ENCODE measurements at places on chromosomes 12 and 14. TPM values are rescaled to one million over a fixed set of nuclear protein-coding genes. Genes with fewer than 3 reads are reported as not detected.

GRCh38 chr12:92216092-92216491 lies 70.4 kb upstream of the BTG1 start:
- DNase-seq, result no peak

- DNase-seq, result no peak
These were observed 976.2 kb upstream of the LRFN5 start for GRCh38 chr14:40630471-40630870.

DNA sequence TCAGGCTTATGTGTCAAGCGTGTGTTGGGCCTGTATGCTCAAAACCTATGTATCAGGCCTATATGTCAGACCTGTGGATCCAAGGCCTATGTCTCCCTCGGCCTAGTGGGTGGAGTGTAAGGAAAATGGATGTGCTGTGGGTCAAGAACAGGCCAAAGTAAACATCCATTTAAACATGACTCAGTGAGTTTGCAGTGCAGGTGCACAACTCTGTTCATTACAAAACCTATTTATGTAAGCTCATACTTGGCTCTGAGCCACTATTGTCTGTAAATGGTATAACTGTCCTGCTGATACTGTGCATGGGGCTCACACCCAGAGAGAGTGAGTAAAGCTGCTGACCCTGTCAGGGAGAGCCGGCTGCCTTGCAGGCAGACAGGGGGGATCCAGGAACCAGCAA lies 249.7 kb upstream of the AVPR1A start:
- DNase-seq, result peak; percentile 11

GRCh38 chr12:131052929-131053328 lies 99.2 kb downstream of the ADGRD1 start:
- DNase-seq, result no peak

The CPNE6 gene
- polyA plus RNA-seq, result not detected

DNA sequence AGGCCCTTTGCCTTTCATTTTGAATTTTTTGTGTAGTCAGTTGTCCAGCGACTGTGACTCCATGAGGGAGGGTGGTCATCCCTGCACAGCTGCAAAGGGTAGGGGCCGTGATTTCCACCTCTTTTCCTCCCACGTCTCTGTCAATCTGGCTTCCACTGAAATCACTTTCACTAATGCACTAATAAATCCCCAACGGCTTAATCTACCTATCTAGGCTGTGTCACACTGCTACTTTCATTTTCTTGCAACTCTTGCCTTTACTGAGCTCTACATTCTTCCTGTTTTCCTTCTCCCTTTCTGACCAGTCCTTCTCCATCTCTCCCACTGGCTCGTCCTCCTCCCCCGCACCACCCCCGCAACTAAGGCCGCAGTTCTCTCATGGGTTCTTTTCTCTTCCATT lies 212.3 kb upstream of the FOXN3 start:
- DNase-seq, result no peak

DNA sequence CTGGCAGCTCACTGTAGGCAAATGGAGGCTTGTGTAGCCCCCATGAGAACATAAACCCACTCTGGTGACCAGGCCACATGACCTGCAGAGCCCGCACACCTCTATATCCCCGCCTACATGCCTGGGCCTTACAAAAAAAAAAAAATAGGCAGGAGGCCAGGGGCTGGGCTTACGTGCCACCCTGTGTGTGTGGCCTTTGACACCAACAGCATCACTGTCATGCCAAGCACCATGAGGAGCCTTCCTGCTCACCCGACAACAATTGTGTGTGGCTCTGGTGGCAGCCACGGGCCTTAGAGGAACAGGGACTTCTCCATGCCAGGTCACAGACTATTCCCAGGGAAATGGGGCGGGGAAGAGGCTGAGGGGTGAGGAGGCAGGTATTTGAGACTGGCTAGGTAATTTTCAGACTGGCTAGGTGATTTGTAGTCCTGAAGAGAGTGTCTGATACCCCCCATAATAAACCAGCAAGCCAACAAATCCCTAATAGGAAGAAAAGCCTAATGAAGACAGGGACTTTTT lies 140.0 kb downstream of the DPF3 start:
- no peak for DNase-seq

The P2RX2 gene
- 0.98 TPM for polyA plus RNA-seq

DNA sequence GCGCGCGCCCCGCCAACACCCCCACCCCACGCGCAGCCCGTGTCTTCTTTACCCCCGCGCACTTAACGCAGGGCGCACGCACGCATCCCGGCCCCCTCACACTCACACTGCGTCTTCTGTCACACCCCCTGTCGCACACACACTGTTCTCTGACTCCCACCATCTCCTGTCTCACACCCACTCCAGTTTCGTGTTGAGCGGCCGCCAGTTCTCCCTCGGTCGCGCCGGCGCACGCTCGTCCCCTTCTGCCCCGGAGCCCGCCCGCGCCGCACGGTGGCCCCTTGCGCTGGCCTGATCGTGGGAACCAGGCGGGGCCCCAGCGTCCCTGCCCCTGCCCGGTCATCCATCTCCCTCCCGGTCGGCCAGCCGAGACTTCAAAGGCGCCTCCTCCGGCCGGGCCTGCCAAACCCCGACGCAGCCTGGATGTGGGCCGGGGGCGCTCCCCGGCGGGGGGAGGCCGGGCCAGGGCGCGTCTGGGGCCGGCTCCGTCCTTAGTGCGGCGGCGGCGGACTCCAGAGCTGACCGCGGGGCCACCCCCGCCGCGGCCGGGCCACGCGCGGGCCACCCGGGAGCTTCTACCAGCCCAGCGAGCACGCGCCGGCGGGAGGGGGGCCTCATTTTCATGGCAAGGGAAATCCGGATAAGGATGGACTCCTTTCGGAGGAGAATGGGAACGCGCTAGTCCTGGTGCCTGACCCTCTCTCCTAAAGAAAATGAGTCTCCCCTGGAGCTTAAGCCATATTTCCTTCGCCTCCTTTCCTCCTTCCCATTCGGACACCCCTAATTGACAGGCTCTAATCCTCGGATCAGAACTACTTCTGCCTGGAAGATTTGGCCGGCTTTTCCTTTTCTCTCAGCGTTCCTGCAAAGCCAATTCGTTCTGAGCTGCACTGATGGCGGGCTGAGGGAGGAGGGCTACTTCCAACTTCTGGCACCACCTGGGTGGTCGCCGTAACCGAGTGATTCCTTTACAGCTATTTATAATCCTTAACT lies 82.0 kb upstream of the HMGA2 start:
- DNase-seq, result peak; percentile 47

DNA sequence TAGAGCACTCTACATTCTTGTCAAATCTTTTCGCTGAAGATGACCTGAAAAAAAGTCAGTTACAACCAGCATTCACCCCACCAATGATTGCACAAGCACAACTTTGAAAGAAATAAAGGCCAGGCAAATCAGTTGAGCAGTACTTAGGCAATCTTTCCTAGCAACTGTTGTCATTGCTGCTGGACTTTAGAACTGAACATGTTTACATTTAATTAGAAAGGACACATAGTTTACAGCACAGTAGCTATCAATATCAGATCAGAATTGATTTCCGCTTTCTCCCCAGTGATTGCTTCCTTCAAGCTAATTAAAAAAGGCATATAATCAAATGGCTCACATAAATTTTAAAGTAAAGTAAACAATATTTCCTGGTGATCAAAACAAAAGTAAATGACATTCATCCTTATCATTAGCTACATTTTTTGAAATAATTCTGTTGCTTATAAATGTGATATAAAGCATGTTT lies 128.4 kb downstream of the FOXA1 start:
- DNase-seq, result no peak

The MYF5 gene
- 0.09 TPM for polyA plus RNA-seq

- no peak for DNase-seq
These were observed 52.4 kb upstream of the AP4S1 start for GRCh38 chr14:30972882-30973582.

The MLF2 gene
- polyA plus RNA-seq, result 194 TPM

- no peak for DNase-seq
These were observed 33.5 kb downstream of the DAD1 start for GRCh38 chr14:22555384-22556011.
